NCI-H460 (cell line): ENCODE measurements at places on chromosomes 16 and 17. TPM values are rescaled to one million over a fixed set of nuclear protein-coding genes. Genes with fewer than 3 reads are reported as not detected.

Gene TPPP3
- 0.84 TPM in 1 of 2 replicates, not detected in the other for total RNA-seq

Gene TEKT5
- not detected in 2 replicates for total RNA-seq

Gene KREMEN2
- total RNA-seq: 1.5 and 2.7 TPM in 2 replicates

GRCh38 chr17:79627184-79627765, 16.4 kb upstream of the RBFOX3 start:
- no peak for DNase-seq

- DNase-seq: no peak
Measured at GRCh38 chr16:53495325-53495724, 7.7 kb downstream of the AKTIP start.

DNA sequence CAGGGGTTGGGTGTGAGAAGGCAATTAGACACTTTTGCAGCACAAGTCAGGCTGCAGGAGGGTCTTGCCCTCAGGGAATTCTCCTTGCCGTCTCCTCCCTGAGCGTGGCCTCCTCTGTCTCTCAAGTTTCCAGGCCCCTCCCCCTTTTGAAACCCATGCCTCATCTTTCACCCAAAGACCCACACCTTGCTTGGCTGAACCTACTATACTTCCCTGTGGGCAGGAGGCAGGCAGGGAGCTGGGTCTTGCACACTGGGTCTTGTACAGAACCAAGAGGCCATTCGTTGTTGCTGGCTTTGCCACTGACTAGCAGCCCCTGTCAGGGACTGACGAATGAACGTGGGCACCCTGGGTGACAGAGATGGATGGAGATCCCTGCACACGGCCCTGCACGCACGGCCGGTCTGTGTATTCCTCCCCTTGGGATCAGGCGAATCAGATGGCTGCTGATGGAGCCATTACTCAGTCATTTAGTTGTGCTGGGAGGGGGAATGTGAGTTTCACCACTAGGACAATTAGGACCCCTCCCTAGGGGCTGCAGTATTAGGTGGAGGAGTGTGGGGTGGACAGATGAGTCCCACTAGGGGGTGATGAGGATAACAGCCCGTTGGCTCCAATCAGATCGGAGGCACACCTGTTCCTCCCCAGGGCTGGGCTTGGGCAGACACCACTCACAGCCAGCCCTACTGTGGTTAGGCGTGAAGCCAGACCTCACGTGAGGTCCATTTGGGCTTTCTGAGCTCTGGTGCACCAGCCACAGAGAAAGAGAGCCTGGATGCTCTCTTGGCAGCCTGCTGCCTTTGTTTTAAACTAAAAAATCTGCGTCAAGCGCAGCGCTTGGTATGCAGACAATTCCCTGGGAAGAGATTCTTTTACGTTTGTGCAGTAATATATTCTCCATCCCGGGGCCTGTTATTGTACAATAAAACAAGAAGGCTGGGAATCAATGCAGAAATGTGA, 167.7 kb upstream of the WSCD1 start:
- no peak for DNase-seq

Gene CFAP97D1
- total RNA-seq: 0.09 TPM in 1 of 2 replicates, not detected in the other

- DNase-seq: no peak
Measured at GRCh38 chr17:27895123-27895895, 2.1 kb upstream of the LYRM9 start.
